ENCODE measurements at places on chromosomes 2 and 18. TPM values are rescaled to one million over a fixed set of nuclear protein-coding genes. Genes with fewer than 3 reads are reported as not detected.

GRCh38 chr2:241900251-241901017 lies 30.9 kb downstream of the RTP5 start:
- no peak for DNase-seq

DNA sequence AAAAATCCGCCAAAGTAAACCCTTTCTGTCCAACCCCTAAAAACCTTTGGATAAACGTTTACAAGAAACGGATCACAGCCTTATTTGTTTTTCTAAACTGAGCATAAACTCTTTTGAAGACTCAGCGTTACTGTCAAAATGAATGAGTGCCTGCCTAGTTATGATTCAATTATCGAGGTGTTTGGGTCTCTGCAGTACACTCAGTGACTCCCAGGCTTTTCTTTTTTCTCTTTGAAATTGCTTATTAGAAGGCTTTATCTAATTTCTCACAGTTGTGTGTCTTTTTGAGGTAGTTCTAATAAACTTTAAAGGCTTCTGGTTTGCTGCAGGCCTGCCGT lies 663 bp downstream of the RHBDD1 start:
- DNase-seq, result no peak

OSR1 gene
- total RNA-seq, result not detected

DNA sequence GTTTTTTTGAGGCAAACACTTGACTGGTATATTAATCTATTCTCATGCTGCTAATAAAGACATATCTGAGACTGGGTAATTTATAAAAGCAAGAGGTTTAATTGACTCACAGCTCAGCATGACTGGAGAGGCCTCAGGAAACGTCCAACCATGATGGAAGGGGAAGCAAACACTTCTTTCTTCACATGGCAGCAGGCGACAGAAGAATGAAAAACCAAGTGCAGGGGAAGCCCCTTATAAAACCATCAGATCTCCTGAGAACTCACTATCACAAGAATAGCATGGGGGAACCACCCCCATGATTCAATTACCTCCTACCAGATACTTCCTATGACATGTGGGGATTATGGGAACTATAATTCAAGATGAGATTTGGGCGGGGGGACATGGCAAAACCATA lies 136.2 kb upstream of the MAPRE2 start:
- no peak for DNase-seq

DNA sequence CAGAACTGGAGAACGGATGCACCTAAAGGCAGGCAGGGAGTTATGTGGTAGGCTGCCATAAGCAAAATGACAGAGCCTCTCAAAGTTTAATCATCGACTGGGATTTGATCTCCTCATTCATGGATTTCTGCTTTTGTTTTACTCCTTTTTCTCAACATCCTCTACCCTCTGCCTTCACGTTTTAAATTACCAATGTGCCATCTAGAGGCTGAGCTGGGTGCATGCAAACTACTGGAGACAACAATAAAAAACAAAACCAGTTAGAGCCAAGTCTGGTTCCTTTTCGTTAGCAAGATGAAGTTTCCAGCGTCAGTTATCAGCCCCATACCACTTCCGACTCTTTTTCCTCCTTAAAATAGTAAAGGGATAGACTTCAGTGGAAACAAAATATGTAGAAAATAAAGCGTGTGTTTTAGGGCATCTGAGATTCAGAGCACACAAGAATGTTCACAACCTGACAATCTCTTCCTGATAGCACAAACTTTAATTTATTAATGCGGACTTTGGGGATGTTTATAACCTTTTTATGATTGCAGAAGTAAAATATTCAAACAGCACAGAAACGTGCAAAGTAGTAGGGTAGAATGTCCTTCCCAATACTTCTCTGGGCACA lies 117.0 kb downstream of the LAMA1 start:
- peak; percentile 31 for DNase-seq

DNA sequence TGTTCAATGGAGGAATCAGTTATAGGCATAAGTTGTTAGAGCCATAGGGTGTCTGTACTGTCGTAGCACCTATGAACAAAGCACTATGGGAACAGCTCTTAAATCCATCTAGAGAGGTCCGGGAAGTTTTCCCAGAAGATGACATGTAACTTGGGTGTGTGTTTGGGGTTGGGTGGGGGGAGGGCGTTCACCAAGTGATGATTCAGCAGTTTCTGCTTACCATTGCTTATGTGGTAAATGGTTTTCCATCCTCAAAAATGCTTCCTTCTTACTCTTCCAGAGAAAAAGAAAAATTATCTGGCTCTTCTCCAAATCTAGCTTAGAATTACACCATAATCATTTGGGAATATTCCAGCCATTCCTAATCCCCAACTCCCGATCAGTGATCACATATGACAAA lies 361.1 kb upstream of the ZNF521 start:
- DNase-seq, result no peak

DNA sequence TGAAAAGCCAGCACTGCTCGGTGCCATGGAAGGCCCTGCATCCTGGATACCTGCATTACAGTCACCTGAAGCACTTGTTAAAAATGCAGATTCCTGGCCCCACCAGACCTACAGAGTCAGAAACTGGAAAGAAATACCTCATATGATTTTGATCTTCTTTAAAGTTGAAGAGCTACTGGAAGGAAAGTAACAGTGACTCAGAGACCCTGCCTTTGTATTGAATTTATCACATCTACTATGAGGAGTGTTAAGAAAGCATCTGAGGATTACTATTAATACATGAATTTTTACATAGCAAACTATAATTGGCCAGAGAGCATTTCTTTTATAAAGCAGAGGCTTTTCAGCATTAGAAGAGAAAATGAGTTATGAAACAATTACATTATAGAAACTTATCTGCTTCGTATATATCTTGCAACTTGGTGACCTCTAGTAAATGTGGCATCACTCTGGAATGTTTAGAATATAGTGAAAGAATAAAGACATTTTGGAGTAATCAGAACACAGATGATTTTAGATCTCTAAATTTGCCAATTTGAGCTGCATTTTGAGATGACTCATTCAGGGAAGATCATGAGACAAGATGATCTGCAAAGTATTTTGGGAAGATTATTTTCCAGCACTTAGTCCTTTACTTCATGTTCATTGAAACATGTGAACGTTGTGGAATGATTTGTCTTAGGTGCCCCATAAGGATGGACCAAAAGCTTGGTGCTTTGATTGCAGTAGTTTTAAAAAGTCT lies 12.2 kb downstream of the PTPRM start:
- no peak for DNase-seq

DNA sequence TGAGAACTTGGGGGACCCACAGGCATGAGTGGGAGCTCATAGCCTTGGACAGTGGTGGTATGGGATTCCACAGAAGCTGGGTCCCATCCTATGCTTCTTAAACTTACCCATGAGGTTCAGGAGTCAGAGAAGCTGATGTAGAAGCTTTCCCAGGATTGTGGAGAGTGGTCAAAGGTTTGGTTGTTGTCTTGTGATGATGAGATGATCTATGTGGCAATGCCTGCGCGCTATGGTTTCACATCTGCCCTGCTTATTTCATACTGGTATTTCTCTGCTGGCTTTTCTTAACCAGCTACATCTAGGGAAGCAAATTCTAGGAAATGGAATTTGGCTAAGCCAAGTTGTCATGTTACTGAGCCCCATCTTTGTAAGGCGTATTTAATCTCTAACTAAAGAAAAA lies 168.6 kb downstream of the ZNF407 start:
- DNase-seq, result no peak

- DNase-seq, result no peak
Measured at GRCh38 chr2:183078163-183078463, 434 bp upstream of the DUSP19 start.

ALPP gene
- not detected for total RNA-seq

GRCh38 chr2:102975996-102976975 lies 214.5 kb downstream of the TMEM182 start:
- peak; percentile 83 for DNase-seq

SLC8A1 gene
- 9.6 TPM for total RNA-seq

GRCh38 chr2:218382785-218383184 lies 712 bp downstream of the SLC11A1 start:
- no peak for DNase-seq

DNA sequence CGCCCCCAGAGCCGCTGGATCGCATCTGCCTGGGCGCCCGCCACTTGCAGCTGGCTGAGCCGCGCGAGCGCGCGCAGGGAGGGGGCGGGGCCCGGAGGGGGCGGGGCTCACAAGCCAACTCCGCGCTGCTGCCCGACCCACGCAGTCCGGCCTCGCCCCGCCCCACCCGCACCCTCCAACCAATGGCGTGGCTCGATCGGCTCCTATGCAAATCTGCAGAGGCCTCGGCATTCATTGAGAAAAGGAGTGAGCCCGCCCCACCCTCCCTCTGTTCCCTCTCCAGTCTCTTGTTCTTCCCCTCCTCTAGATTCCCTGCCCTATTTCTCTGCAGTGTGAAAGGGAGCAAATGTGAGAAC lies at the start of gene ALK:
Gene ALK, minus strand, starts transcription at position 27 of the 356 bp plus-strand sequence. CDS start 927 bp downstream, outside the sequence.
- DNase-seq, result peak; percentile 98

GRCh38 chr2:71008342-71008741 lies 13.7 kb upstream of the TEX261 start:
- peak; percentile 24 for DNase-seq

ALPI gene
- not detected for total RNA-seq

GRCh38 chr2:37982147-37982582 lies 57.1 kb downstream of the RMDN2 start:
- peak; percentile 64 for DNase-seq

GREB1L gene
- total RNA-seq, result 251 TPM

- DNase-seq, result no peak
Measured at GRCh38 chr2:151138507-151138906, 123.2 kb downstream of the RBM43 start.

DNA sequence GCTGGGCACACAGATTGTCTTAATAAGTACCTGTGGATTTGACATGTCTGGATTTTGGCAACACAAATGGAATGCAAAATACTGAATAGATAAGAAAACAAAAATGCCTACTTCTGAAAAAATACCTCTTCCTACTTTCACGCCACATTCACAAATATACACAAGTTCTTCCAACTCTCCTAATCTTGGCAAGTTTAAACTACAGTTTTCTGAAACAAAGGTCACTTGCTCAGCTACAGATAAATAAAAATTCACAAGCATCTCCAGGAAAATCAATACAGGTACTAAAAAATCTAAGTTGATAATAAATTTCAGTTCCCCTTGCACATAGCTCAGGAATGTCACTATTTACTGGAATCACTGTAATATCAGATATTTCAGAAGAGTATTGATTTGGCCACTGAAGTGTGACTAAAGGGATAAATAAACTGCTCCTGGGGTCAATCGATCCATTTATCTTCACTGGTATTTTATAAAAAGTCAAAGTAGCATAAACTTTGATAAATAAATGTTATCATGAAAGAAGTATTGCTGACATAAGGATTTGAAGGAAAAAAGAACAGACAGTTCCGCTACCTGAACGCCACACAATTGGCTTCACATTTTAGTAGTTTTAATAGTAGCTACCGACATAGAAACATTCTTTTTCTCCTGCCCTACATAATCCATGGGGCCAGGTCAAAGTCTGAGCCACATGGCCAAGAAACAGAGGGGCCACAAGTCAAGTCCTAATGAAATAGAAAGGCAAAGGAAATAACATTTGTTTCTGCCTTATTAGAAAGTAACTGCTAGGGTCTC lies 243.1 kb downstream of the AFF3 start:
- DNase-seq, result no peak

SLC16A14 gene
- 10.8 TPM for total RNA-seq

Measured in neural progenitor cell (in vitro differentiated cells).